ENCODE measurements at places on chromosomes 3 and 15.

GRCh38 chr3:155441026-155441425 lies 147.5 kb upstream of the STRIT1 start:
- no peak for DNase-seq

DNA sequence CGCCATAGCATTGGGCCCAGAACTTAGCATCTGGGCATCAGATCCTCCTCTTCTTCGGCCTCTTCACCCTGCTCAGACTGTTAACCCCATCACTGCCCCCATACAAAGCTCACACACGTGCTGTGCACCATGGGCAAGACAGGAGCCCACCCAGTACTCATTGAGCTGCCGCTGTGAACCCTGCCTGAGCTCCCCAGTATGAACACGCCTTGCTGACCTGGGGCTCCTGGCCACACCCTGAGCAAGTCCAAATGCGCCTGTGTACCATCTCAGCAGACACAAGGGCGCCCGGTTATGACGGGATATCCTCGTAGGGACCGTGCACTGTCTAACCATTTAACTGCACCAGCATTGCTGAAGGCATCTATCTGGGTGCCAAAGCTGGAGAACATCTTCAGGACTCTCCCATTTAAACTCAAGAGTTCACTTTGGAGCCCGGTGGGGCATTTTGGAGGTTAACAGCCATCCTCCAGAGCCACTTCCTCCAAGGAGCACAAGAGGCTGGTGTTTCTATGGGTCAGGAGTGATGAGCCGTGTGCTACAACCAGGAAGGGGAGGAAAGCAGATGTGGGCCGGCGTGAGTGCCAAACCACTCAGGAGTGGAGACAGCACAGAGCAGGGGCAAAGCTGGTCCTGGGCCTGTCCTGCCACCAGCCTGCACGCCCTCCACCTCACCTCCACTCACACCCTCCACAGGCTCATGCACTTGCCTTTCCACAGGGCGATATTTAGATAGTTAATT lies 12.1 kb downstream of the PRR23E start:
- no peak for DNase-seq

DNA sequence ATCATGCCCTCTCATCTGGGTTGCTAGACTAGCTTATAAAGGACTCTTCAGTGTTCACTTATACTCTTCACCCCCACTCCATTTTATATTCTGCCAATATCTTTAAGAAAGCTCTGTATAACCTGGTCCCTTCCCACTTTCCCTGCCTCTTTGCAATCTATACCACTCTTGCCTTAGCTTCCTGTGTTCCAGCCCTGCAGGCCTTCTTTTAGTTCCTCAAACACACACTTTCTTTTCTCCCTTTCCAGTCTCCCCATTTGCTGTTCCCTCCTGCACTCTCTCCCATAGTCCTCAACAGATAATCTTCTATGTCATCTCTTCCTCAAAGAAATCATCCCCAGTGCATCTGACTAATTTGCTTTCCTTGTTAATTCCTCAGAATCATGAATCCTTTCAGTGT lies 28.7 kb downstream of the SENP8 start:
- no peak for DNase-seq

GRCh38 chr15:98433346-98433745 lies 215.0 kb upstream of the IGF1R start:
- no peak for DNase-seq

GRCh38 chr15:73965758-73966113 lies 26.4 kb downstream of the STOML1 start:
- no peak for DNase-seq

GRCh38 chr15:47362118-47362905 lies 355.0 kb upstream of the SEMA6D start:
- DNase-seq = no peak

- no peak for DNase-seq
Measured at GRCh38 chr15:63834500-63835210, 907 bp upstream of the HERC1 start.

GRCh38 chr3:21041621-21042020 lies 709.4 kb downstream of the ZNF385D start:
- no peak for DNase-seq

DNA sequence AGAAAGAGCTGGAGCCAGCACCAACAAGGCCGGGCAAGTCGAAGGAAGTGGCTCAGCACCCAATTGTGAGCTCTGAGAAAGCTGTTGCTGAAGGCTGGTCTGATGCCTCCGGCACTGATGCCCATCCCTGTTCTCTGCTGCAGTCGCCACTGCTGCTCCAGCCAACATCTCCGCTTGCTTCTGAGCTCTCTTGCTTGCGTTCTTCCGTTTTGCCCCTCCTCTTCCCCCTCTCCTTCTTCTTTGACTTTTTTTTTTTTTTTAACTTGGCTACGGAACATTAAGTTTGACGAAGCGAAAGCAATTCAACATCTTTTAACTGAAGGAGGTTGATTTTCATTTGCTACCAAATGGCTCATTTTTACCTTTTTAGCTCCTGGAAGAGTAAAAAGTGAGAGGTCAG lies 442.9 kb downstream of the MCTP2 start:
- no peak for DNase-seq

DNA sequence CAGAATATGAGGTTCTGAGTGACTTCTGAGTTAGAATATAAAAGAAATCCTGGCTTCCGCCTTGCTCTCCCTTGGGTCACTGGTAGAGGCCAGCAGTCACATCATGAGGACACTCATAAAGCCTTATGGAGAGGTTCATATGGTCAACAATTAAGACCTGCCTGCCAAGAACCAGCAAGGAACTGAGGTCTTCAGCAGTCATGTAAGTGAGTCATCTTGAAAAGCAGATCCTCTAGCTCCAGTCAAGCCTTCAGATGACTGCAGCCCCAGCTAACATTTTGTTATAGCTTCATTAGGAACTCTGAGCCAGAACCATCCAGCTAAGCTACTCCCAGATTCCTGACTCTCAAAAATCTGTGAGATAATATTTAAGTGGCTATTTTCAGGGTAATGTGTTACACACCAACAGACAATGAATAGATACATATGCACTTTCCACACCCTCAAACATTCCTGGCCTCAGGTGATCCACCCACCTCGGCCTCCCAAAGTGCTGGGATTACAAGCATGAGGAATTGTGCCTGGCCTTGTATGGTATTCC lies 447.2 kb downstream of the SHQ1 start:
- DNase-seq = no peak

- peak; percentile 57 for DNase-seq
Measured at GRCh38 chr15:59170295-59171066, 36.2 kb upstream of the LDHAL6B start.

DNA sequence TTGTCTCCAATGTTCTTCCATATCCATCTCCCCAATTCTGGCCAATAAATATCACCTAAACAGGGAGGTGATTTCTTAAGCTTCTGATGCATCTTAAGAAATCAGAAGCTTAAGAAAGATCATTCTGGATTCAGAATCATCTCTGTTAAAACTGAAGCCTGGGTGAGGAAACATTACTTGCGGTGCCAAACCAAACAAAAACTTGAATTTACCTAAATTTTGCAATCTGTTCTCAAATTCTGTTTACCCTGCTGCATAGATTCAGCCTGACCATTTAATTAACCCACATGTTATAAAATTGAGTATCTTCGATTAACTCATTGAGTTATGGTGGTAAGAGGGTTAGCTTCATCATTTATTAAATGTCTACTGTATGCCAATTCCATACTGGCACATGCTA lies 204.4 kb upstream of the ZNF385D start:
- no peak for DNase-seq

- DNase-seq = peak; percentile 48
Measured at GRCh38 chr3:7978087-7978422, 523.6 kb upstream of the LMCD1 start.

DNA sequence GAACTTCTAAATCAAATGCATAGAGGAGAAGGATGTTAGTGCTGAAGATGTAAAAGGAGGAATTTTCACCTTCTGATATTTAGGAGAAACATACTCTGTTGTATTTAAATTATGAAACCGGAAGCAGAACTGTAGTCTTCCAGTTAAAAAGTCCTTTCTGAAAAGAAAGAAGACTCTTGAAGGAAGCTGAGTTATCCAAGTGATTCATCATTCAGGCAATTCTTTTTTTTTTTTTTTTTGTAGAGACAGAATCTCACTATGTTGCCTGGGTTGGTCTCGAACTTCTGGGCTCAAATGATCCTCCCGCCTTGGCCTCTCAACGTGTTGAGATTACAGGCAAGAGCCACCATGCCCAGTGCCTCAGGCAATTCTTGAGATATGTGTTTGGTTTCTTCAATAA lies 424.8 kb upstream of the TPM1 start:
- DNase-seq = no peak

GRCh38 chr15:71806452-71806931 lies 3.9 kb upstream of the NR2E3 start:
- no peak for DNase-seq

- no peak for DNase-seq
Measured at GRCh38 chr3:18891641-18892040, 256.7 kb upstream of the KCNH8 start.

All from Right ventricle myocardium superior (tissue), 1 donor.